Thoracic aorta endothelial cell (primary cell): ENCODE measurements at places on chromosomes 5 and 9. TPM values are rescaled to one million over a fixed set of nuclear protein-coding genes. Genes with fewer than 3 reads are reported as not detected.

The ADGRD2 gene
- not detected in 2 replicates for total RNA-seq

The HNRNPH1 gene
- 912 and 1,073 TPM in 2 replicates for total RNA-seq

The WNT8A gene
- not detected in 2 replicates for total RNA-seq

The FYB1 gene
- total RNA-seq, result 0.07 and 0.13 TPM in 2 replicates

The MEIKIN gene
- total RNA-seq, result not detected in 2 replicates

The SPATA6L gene
- 1.8 and 2.3 TPM in 2 replicates for total RNA-seq

The CDC20B gene
- total RNA-seq, result 0.13 and 0.22 TPM in 2 replicates

The TAF1L gene
- under 0.01 TPM in 1 of 2 replicates, not detected in the other for total RNA-seq

The SPATA31A3 gene
- not detected in 2 replicates for total RNA-seq

The P4HA2 gene
- 39.1 and 53.2 TPM in 2 replicates for total RNA-seq

The KCNN2 gene
- total RNA-seq, result 0.36 and 0.53 TPM in 2 replicates

The NPDC1 gene
- total RNA-seq, result 39.0 and 47.4 TPM in 2 replicates

The PCDHB5 gene
- 0.40 and 0.43 TPM in 2 replicates for total RNA-seq
